Right ventricle myocardium superior (tissue), 1 donor: ENCODE measurements at places on chromosomes 4 and X.

GRCh38 chr4:88742561-88742960, 44.9 kb upstream of the NAP1L5 start:
- DNase-seq: no peak

DNA sequence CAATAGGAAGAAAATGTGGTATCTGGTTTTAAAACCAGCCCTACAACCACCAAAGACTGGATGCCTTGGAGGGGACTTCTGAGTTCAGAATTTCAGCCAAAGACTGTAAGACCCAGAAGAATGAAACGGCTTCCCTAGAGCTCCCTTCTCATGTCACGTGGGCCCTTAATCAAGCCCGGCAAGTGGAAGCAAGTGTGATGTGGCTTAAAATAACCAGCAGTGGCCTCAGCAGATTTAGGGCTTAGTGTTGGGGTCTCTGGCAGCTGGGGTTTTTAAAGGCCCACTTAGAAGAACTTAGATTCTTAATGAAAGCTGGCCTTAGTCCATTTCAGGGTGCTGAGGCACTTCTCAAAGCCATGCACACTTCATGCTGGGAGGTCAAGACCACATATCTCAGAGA, 111.2 kb upstream of the TBC1D9 start:
- DNase-seq: no peak

DNA sequence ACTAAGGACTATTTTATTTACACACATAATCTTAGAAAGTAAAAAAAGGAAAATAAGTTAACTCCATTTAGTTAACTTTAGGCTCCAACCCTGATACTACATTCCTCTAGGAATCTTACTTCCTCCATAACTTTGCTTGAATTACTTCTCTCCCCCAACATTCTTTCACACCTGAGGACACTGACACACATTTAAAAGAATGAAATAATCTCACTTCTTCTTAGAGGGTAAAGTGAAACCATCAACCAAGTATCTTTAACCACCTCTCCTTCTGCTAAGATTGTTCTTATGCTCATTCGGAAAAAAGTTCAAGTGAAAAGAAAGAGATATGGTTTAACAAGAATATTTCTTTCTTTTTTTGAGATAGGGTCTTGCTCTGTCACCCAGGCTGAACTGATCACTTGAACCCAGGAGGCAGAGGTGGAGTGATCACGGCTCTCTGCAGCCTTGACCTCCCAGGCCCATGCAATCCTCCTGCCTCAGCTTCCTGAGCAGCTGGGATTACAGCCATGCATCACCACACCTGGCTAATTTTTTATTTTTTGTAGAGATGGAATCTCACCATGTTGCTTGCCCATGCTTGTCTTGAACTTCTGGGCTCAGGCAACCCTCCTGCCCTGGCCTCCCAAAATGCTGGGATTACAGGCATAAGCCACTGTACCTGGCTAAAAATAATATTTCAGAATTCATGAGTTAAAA, 28.5 kb downstream of the SLC25A4 start:
- DNase-seq: no peak

DNA sequence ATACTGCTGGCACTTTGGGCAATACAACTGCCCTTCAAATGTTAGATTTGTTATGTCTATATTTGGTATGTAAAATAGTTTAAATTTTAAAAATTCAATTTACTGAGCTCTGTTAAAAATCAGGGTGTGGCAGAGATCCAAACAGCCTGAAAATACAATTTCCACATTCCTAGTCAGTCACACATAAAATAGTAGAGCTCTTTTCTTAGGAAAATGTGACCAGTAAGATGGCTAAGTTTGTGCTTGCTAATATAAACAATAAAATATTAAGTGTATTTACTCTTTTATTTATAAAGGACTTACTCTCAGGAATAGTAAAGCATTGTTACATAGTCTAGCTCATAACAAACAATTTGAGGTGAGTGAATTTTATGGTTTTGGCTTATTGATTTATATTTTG, 200.2 kb downstream of the DKK2 start:
- DNase-seq: no peak

GRCh38 chrX:34978171-34978570, 35.6 kb downstream of the FAM47B start:
- no peak for DNase-seq

- DNase-seq: no peak
These were observed 52.7 kb downstream of the PPP3CA start for GRCh38 chr4:101294597-101294996.

GRCh38 chr4:183714626-183715025, 55.5 kb downstream of the TRAPPC11 start:
- no peak for DNase-seq

DNA sequence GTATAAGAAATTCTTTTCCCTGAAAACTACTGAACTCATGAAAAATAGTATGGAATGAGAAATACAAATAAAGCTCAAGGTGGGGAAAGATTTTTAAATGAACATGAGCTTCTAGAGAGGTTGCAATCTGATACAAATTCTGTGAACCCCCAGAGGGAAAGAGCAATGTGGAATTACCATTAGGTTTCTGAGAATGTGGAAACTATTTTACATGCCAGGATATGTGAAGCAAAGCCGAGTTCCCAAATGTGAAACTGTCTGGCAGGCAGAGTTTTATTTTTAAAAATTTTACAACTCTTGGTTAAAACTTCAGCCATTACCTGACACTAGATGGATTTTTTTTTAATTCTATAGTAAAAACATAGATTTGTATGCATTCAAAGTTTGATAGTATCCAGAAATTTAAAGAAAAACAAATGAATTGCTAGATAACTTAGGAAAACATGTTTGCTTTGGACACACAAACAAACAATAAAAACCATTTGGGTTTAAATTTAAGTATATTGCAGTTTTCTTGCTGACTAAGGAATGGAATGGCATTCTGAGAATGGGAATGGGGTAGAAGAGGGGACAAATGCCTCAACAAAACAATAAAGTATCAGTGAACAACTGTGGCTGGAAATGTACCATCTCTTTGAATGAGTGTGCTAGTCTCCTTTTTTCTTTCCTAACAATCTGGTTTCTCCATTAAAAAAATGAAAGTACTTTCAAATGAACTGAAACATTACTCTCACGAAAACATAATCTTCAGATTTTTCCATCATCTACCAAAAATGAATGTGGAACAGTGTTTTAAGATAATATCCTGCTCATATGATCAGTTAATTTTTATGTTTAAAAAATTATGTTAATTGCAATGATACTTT, 99.6 kb downstream of the PCDH18 start:
- DNase-seq: no peak

DNA sequence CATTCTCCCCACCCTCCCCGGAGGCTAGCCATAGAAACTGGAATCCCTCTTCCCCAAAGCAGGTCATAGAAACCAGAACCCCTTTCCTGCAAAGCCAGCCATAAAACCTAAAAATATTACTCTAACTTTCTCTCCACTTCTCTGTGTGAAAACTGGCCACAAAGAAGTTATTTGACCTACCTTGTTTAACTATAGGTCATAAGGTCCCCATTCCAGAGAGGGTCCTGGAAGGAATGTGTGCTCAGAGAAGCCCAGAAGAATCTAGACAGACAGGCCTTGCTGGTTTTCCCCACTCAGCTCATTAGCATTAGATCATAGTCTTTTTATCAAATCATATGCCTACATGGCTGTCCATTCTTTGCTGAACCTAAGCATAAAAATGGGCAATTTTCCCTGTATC, 52.8 kb upstream of the TEX13A start:
- no peak for DNase-seq

DNA sequence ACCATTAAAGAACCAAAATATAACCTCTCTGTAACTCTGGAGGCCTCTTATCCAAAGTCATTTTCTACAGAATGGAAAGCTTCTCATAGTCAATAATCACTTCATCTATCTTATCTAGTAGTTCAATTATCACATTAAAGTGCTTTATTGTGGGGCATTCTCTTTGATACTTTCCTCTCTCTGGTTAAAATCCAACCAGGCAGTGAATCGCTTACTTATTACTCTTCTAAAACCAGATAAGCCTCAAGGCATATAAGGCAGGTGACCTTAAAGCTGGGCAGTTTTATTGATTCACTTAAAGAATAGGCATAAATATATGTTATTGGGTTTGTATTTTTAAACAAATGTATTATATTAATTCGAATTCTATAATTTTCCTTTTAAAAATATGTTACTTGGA, 2162.1 kb upstream of the TENM3 start:
- no peak for DNase-seq
